ENCODE measurements at places on chromosomes 6 and 20. TPM values are rescaled to one million over a fixed set of nuclear protein-coding genes. Genes with fewer than 3 reads are reported as not detected.
A peak's percentile ranks its signal among the peaks of the same experiment; 100 is the strongest.

- peak overlapping the region; percentile 84 for H3K27ac ChIP-seq
- no peaks in the 10 kb centered on the region for H3K36me3 ChIP-seq
- no peaks in the 10 kb centered on the region for H3K4me1 ChIP-seq
- DNase-seq, result no peak
These were observed 1.0 kb downstream of the JARID2 start for GRCh38 chr6:15246666-15247499.

GRCh38 chr6:46940433-46941226 lies 18.9 kb upstream of the ADGRF5 start:
- no peak for DNase-seq
- no peak overlapping the region for H3K4me3 ChIP-seq
- no peak overlapping the region for H3K27ac ChIP-seq
- H3K36me3 ChIP-seq, result no peaks in the 10 kb centered on the region
- no peaks in the 10 kb centered on the region for H3K27me3 ChIP-seq

Gene IL20RA
- total RNA-seq, result 0.33 TPM

DNA sequence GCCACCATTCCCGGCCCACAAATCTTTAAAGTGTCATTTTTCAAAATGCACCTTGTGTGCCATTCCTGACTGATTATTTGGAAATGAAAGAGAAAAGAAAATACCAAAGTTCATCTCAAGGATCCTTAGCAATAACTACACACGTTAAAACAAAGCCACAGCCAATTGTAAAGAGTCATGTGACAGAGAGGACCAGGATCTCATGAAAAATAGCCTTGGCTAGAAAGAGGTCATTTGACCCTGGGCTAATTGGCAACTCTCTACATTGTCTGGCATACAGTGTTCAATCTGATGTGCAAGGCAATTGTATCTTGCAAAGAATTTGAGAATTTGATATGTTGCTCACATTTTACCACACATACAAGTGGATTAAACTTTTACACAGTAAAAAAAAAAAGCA lies 31.6 kb upstream of the HLA-G start:
- H3K36me3 ChIP-seq, result no peaks in the 10 kb centered on the region
- H3K4me1 ChIP-seq, result no peaks in the 10 kb centered on the region
- no peak overlapping the region for H3K27ac ChIP-seq
- DNase-seq, result no peak

Gene TRIM10
- not detected for total RNA-seq

Gene ZNF451
- total RNA-seq, result 74.6 TPM

Gene PRPH2
- 5.1 TPM for total RNA-seq

- H3K27me3 ChIP-seq, result no peaks in the 10 kb centered on the region
- DNase-seq, result peak; percentile 88
- H3K4me1 ChIP-seq, result peaks cover 8% of the 10 kb centered on the region
- H3K36me3 ChIP-seq, result peaks cover 4% of the 10 kb centered on the region
- peak overlapping the region; percentile 70 for H3K27ac ChIP-seq
- H3K4me3 ChIP-seq, result no peak overlapping the region
These were observed 16.2 kb upstream of the CLDN20 start for GRCh38 chr6:155247618-155248007.

- no peaks in the 10 kb centered on the region for H3K27me3 ChIP-seq
- no peak overlapping the region for H3K27ac ChIP-seq
- no peak for DNase-seq
- H3K36me3 ChIP-seq, result no peaks in the 10 kb centered on the region
- H3K4me1 ChIP-seq, result peaks cover 26% of the 10 kb centered on the region
These were observed 128.9 kb downstream of the SCML4 start for GRCh38 chr6:107695061-107695720.

GRCh38 chr6:50724381-50725124 lies 11.2 kb downstream of the TFAP2D start:
- DNase-seq, result no peak
- no peaks in the 10 kb centered on the region for H3K27me3 ChIP-seq
- no peaks in the 10 kb centered on the region for H3K4me1 ChIP-seq
- no peak overlapping the region for H3K4me3 ChIP-seq
- no peak overlapping the region for H3K27ac ChIP-seq

- H3K36me3 ChIP-seq, result no peaks in the 10 kb centered on the region
- H3K4me1 ChIP-seq, result peaks cover 18% of the 10 kb centered on the region
- H3K4me3 ChIP-seq, result no peak overlapping the region
- peak; percentile 75 for DNase-seq
These were observed 37.5 kb downstream of the SNX9 start for GRCh38 chr6:157860505-157860991.

Measured in fibroblast of lung (primary cell).